A549 (cell line): ENCODE measurements at places on chromosomes 11 and 22. TPM values are rescaled to one million over a fixed set of nuclear protein-coding genes. Genes with fewer than 3 reads are reported as not detected.

DNA sequence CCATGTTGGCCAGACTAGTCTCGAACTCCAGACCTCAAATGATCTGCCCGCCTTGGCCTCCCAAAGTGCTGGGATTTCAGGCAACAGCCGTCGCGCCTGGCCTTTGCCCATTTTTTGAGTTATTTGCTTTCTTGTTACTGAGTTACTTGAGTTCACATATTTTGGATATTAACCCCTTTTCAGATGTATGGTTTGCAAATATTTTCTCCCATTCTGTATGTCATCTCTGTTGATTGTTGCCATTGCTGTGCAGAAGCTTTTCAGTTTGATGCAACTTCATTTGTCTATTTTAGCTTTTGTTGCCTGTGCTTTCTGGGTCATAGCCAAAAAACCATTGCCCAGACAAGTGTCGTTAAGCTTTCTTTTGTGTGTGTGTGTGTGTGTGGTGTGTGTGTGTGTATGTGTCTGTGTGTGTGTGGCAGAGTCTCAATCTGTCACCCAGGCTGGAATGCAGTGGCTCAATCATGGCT, 6.8 kb downstream of the TSGA10IP start:
- DNase-seq = no peak

The LAYN gene
- polyA plus RNA-seq = 9.0 to 12.2 TPM (median 12.0 TPM) in 3 replicates

DNA sequence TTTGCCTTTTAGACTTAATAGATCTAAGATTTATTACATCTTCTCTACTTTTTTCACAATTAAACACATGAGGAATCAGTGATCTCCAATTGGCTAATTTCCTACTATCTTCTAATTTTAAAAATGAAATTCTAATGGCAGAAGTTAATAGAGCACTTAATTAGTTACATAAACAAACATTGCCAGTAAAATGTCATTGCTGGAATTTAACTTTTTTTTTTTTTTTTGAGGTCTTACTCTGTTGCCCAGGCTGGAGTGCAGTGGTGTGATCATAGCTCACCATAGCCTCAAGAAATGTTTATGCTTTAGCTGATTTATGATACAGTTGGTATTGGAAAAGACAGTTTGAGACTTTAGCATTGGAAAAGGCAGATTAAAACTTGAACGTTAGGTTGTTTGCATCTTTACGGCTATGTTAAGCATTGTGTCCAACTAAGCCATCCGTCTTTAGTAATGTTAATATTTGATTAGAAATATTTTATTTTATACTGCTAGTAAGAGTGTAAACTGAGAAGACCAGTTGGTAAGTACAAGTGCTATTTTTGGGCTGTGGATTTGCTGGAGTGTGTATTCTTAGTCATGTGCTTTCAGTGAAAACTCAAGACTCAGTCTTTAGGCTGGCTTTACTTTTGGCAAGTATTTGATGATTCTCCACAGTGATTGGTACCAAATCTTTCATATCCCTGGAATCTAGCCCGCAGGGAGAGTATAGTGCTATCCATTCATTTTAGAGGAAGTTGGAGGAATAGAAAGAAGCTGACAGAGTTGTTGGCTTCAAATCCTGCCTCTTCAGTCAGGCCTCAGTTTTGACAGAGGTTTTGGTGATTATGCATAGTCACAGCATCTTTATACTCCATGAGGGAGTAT, 4.5 kb downstream of the ANO5 start:
- no peak for DNase-seq

The CPT1B gene
- polyA plus RNA-seq = 21.1 to 27.5 TPM (median 26.5 TPM) in 3 replicates

The C11orf97 gene
- not detected in 3 replicates for polyA plus RNA-seq

GRCh38 chr22:30826670-30827355, 132.1 kb downstream of the OSBP2 start:
- DNase-seq = no peak

DNA sequence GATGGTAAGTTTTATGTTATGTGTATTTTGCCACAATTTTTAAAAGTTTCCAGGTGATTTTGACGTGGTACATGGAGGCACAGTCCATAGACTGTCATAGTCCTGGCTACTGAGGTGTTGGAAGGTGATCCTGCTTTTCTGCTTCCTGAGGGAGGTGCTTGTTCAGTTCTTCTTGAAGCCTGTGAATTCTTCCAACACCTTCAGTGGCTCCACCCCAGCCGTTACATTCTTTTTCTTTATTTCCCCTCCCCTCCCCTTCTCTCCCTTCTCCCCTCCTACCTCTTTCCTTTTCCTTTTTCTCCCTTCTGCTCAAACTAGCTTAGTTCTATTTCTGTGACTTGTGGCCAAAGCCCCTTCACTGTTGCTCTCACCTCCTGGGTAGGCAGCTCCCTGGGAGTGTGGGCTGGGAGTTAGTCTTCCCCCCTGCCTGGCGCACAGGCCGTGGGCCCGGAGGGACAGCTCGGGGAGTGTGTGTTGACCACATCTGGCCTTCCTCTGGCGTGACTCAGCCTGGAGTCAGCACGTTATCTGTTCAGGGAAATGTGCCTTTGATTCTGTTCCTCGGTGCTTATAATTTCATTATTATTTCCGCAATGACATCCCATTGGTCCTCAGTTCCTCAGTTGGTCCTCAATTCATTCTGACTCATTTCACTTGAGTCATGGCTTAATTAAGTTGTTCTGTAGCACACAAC, 566.2 kb downstream of the TBC1D22A start:
- peak; percentile 76 for DNase-seq

The KMT2A gene
- 6.8 to 9.7 TPM (median 7.1 TPM) in 3 replicates for polyA plus RNA-seq

- no peak for DNase-seq
These were observed 11.3 kb downstream of the FAR1 start for GRCh38 chr11:13679768-13680167.

- DNase-seq = no peak
These were observed 47.1 kb upstream of the ARHGAP32 start for GRCh38 chr11:129239207-129239606.

The CWF19L2 gene
- polyA plus RNA-seq = 5.2 to 5.4 TPM (median 5.4 TPM) in 3 replicates

DNA sequence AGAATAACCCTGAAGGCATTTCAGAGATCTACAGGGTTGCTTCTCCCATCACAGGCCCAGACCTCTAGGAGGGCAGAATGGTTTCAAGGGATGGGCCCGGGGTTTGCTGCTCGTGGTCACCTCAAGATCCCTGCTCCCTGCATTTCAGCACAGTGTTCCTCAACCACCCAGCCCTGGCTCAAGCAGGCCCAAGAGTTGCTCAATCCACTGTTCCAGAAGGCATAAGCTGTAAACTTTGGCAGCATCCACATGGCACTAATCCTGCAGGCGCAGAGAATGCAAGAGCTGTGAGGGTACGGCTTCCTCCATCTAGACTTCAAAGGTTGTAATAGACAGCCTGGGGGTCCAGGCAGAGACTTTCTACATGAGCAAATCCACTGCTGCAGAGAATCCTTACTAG, 225.0 kb upstream of the UBASH3B start:
- no peak for DNase-seq

GRCh38 chr11:75096456-75097172, at the start of gene OR2AT4:
Gene OR2AT4 (minus strand): TSS chr11:75096876.
- DNase-seq = no peak

The DDIAS gene
- 14.7 to 19.6 TPM (median 16.1 TPM) in 3 replicates for polyA plus RNA-seq

The CARD16 gene
- not detected in 3 replicates for polyA plus RNA-seq

DNA sequence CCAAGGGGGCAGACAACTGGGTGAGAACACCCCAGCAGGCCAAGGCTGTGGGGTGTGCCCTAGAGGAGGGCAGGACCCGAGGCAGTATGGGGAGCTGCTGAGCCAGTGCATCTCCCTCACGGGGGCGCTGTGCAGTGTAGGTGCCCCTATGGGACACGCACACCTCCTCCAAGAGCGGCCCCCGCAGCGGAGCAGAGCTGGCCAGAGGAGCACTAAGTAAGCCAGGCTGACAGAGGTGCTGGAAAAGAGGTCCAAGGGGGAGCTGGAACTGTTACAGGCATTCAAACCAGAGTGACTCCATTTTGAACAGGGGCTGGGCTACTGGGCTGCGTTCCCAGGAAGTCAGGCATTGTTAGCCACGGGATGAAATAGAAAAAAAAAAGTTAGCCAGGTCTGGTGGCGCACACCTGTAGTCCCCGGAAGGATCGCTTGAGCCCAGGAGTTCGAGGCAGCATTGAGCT, 41.8 kb downstream of the TST start:
- DNase-seq = peak; percentile 70

- no peak for DNase-seq
These were observed 8.9 kb downstream of the SCGB1A1 start for GRCh38 chr11:62427630-62428233.

The BTG4 gene
- 0.23 to 0.38 TPM (median 0.34 TPM) in 3 replicates for polyA plus RNA-seq

GRCh38 chr22:19002684-19003038, 66.6 kb upstream of the PRODH start:
- DNase-seq = no peak

DNA sequence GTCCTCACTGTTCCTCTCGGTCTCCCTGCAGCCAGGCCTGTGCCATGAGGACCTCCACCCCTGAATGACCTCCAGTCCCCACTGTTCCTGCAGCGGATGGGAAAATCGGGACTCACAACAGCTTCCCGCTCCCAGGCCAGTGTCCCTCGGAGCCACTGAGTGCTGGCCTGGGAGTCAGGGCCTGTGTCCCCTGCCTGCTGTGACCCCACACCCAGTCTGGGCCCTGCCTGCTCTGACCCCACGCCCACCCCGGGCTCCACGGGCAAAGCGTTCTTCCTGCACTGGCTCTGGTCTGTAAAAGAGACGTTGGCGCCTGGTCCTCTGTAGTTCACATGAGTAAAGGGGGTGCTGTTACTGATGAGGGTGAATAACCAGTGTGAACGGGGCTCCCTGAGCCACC, 73.0 kb upstream of the SHISAL1 start:
- no peak for DNase-seq

GRCh38 chr22:37163575-37164504, 14.1 kb upstream of the IL2RB start:
- DNase-seq = no peak

DNA sequence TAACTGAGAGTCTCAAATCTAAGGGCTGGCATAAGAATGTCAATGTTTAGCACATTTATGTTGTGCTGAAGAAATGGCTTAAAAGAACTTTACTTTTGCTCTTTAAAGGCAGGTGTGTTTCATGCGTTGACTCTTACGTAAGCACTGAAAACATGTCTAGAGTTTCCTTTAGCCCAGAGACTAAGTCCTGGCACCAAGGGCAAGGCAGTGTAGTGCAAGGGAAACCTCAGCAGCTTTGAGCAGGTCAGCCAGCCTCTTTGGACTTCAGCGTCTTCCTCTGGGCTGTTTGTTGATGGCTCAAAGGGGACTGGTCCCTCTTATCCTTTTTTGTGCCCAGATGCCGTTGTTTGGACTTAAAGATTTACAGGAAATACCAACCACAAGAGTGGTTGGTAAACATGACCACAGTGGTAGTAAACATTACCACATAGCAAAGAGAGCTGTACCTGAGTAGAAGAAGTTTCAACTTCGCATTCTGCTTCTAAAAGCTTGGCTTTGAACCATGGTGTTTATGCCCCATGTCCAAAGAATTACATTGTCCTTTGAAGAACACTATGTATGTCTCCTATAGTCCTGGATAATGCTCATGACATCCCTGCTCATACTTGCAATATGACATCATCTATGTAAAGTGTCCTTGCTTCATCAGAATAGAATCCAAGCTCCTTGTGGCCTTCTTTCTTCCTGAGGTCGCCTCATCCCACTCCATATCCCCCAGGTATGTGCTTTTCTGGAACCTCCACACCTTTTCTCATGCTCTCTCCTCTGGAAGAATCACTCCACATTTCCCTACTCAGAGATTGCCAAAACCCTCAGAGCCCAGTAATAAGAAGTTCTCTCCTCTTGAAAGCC, 23.5 kb downstream of the TENM4 start:
- no peak for DNase-seq

The ARHGEF17 gene
- 16.2 to 19.2 TPM (median 16.9 TPM) in 3 replicates for polyA plus RNA-seq

The ZP1 gene
- polyA plus RNA-seq = 0.30 to 0.32 TPM (median 0.30 TPM) in 3 replicates

The VPREB3 gene
- 0.37 to 0.61 TPM (median 0.52 TPM) in 3 replicates for polyA plus RNA-seq

The TMEM45B gene
- not detected in 3 replicates for polyA plus RNA-seq

The APOL1 gene
- polyA plus RNA-seq = 5.2 to 7.6 TPM (median 6.5 TPM) in 3 replicates

The FOLR2 gene
- not detected in 3 replicates for polyA plus RNA-seq

DNA sequence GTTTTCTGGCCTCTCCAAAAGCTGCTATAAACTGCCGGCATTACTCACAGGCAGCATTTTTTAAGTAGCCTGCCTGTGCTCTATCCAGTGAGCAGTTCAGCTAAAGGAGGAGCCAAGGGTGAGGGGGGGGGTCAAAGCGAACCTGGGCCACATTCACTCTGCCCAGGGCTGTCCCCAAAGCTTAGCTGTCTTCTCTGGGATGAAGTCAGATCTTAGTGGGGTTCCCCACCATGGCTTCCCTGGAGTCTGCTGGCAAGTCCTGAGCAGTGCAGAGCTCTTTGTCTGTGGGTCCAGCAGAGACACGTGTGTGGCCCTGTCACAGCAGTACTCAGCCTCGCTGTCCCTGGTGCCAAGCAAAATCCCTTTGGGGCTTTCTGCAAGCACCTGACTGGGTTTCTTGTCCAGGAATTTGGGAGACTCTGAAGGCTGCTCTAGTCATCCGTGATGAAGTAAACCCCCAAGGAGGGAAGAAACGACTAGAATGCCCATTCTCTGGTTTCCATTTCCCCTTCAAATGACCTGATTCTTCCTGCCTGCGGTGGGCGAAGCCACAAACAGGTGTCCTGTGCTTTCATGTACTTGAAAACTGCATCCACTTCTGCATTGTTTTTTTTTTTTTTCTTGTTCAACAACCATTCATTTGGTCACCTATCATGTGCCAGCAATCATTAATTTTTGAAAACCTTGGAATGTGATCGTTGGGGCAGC, 2.6 kb downstream of the KCNJ5 start:
- no peak for DNase-seq

The SGSM1 gene
- polyA plus RNA-seq = 0.17 to 0.50 TPM (median 0.47 TPM) in 3 replicates

GRCh38 chr22:19214078-19214473, 35.5 kb upstream of the SLC25A1 start:
- no peak for DNase-seq

GRCh38 chr11:75474878-75475766, 42.1 kb upstream of the KLHL35 start:
- peak; percentile 32 for DNase-seq

GRCh38 chr11:59706518-59707285, 6.9 kb downstream of the OR10V1 start:
- peak; percentile 86 for DNase-seq

The KCNQ1OT1 gene
- polyA plus RNA-seq = 0.03 to 0.04 TPM (median 0.03 TPM) in 3 replicates

The GRAP2 gene
- polyA plus RNA-seq = not detected in 3 replicates

The TMEM191B gene
- 0.53 to 0.70 TPM (median 0.67 TPM) in 3 replicates for polyA plus RNA-seq

The DENND6B gene
- 1.7 to 2.3 TPM (median 1.9 TPM) in 3 replicates for polyA plus RNA-seq
